RPMI8226 (cell line): ENCODE measurements at places on chromosomes 7 and 10.

DNA sequence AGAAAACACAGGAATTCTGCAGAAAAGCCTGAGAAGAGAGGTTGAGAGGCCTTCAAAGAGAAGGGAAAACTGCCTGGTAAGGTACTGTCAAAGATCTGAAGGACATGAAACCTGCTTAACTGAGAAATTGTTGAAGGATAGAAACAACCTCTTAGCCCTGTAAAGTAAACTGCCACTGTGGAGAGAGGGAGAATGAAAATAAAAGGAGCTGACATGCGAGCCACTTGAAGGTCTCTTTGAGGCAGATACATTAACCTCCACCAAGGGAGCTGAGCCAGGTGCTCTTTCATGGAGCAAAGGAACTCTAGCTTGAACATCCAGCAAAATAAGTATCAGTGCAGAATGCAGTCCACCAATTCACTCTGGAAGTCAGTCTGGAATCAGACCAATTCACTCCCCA is 108.8 kb upstream of the FEZF1 start:
- DNase-seq = no peak

- DNase-seq = no peak
Measured at GRCh38 chr10:121405953-121406352, 192.3 kb downstream of the FGFR2 start.

GRCh38 chr10:49253340-49253906 is 45.5 kb upstream of the C10orf71 start:
- DNase-seq = no peak

- DNase-seq = no peak
Measured at GRCh38 chr7:94182721-94183120, 178.6 kb upstream of the BET1 start.

DNA sequence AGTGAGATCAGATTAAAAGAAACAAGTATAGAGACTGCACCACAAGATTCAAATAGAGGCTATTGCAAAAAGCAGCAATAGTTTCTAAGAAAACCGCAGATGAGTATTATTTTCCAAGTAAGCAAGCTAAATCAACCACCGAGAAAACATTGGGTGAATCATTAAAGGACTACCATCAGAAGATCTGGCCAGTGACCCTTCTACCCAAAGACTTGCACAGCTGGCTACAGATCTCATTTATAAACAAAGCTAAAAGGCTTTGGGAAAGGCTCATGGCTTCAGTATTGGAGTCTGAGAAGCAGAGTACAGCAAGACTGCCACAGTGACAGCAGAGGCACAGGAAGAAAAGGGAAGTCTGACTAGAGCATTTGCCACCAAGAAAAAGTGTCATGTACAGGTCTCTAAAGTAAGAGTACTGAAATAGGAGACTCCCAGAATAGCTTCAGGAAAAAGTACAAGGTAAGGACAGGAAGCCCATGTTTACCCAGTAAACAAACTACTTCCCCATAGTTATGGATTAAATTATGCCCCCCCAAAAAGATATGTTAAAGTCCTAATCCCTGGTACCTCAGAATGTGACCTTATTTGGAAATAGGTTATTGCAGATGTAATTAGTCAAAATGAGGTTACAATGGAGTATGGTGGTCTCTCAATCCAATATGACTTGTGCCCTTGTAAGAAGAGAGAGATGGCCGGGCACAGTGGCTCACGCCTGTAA is 19.0 kb downstream of the STEAP1 start:
- no peak for DNase-seq

DNA sequence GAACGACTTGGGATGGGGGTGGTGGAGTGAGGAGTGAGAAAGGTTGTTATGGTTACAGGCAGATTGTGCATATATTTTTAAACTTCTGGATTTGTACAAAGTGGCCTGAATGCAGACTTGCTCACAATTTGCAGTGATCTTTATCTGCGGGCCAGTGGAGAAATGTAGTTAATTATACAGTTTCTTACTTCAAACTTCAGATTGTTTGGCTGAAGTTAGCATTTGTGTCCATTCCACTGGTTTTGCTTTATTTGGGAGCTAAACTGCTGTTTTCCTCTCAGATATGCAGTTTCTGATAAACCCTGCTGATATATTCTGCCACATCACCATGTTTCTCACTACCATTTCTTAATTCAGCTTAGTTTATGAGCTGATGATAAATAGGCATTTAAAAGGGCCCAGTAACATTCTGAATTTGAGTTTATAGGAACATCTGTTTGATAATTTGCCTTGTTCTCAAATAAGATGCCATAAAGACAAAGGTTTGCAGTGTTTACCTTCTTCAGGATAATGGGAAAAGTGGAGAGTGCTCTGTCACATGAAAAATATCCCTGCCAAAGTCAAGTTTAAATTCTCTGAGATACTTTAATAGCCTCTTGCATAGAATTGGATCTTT is 170.1 kb downstream of the ST7 start:
- DNase-seq = no peak
